CD4-positive, alpha-beta T cell (primary cell): ENCODE measurements at places on chromosomes 16 and 17.

GRCh38 chr16:17475104-17475503 is 4.3 kb upstream of the XYLT1 start:
- H3K36me3 ChIP-seq: no peaks in the 10 kb centered on the region
- H3K27me3 ChIP-seq: peaks cover under 1% of the 10 kb centered on the region
- DNase-seq: no peak
- H3K27ac ChIP-seq: no peak overlapping the region

- H3K4me1 ChIP-seq: peaks cover 8% of the 10 kb centered on the region
- DNase-seq: no peak
- H3K36me3 ChIP-seq: no peaks in the 10 kb centered on the region
- no peaks in the 10 kb centered on the region for H3K27me3 ChIP-seq
Measured at GRCh38 chr17:38442548-38442947, 14.3 kb downstream of the ARHGAP23 start.

GRCh38 chr17:39787041-39787440 is 49.3 kb downstream of the GRB7 start:
- H3K27ac ChIP-seq: no peak overlapping the region
- DNase-seq: no peak
- no peak overlapping the region for H3K4me3 ChIP-seq
- H3K36me3 ChIP-seq: peaks cover 60% of the 10 kb centered on the region

GRCh38 chr16:57689762-57690558 is 4.6 kb upstream of the DRC7 start:
- peak overlapping the region; percentile 4 for H3K4me3 ChIP-seq
- no peaks in the 10 kb centered on the region for H3K36me3 ChIP-seq
- H3K27ac ChIP-seq: no peak overlapping the region
- no peak for DNase-seq
- peaks cover 22% of the 10 kb centered on the region for H3K4me1 ChIP-seq
- H3K27me3 ChIP-seq: no peaks in the 10 kb centered on the region

DNA sequence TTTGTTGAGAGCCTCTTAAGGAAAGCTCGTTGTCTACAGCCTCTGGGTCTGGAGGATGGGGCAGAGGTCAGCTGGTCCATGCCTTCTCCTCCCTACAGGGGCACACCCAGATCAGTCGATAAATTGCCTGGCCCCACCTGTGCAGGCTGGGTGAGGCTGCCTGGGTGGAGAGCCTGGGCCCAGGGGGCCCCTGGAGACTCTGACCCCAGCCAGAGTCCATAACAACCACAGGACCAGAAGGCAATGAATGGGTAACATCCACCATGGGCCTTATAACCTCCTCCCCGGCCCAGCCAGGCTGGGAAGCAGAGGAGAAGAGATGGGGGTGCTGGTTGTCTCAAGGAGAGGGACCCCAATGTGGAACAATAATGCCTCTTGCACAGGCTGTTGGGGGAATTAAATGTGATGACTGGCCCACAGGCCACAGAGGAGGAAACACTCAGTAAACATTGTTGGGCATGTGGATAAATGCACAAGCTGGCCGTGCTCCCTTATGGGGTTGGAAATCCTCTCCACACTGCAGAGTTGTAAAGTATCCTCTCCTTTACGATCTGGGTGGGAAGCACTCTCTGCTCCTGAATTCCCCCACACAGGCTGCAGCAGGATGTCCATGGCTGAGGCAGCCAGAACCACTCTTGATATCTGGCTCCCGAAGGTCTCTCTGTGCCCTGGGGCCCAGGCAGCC is 56.7 kb upstream of the TOB1 start:
- H3K4me3 ChIP-seq: no peak overlapping the region
- peaks cover 50% of the 10 kb centered on the region for H3K4me1 ChIP-seq
- H3K36me3 ChIP-seq: no peaks in the 10 kb centered on the region
- DNase-seq: no peak

- H3K36me3 ChIP-seq: no peaks in the 10 kb centered on the region
- no peak for DNase-seq
- peaks cover 9% of the 10 kb centered on the region for H3K4me1 ChIP-seq
- H3K27me3 ChIP-seq: peaks cover 23% of the 10 kb centered on the region
- H3K27ac ChIP-seq: no peak overlapping the region
Measured at GRCh38 chr16:1107141-1107540, 11.1 kb upstream of the C1QTNF8 start.

DNA sequence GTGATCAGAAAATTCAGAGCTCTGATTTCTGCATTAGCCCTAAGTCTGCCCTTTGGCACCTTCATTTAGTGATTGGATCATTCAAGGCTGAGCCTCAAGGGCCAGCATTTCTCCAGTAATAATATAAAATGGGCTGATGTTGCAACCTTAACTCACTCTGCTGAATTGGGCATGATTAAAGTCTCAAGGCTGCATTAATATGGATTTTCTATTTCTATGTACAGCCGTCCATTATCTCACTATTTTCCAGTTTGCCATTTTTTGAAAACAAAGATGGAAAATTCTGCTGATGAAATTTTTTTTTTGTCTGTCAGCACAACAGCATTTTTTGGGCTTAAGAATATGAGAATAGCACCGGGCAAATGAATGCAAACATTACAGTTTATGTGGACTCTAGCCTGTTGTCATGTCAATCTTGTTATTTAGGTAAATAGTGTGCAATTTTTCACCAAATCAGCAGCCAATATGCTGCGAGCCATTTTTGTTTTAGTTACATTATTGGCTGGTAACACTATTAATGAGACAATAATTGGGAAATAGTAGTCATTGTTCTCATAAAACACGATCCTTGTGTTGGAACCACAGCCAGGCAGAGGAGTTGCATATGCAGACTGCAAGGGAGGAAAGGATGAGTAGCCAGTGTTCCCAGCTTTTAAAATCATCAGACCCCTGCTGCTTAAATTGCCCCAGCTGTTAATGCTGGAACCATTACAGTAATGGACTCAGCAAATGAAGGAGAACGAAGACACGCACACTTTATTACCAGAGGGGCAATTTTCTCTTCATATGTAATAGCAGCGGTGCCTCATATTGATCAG is 10.5 kb downstream of the FTO start:
- H3K4me1 ChIP-seq: no peaks in the 10 kb centered on the region
- no peak overlapping the region for H3K4me3 ChIP-seq
- DNase-seq: no peak
- H3K27me3 ChIP-seq: no peaks in the 10 kb centered on the region
- no peaks in the 10 kb centered on the region for H3K36me3 ChIP-seq

DNA sequence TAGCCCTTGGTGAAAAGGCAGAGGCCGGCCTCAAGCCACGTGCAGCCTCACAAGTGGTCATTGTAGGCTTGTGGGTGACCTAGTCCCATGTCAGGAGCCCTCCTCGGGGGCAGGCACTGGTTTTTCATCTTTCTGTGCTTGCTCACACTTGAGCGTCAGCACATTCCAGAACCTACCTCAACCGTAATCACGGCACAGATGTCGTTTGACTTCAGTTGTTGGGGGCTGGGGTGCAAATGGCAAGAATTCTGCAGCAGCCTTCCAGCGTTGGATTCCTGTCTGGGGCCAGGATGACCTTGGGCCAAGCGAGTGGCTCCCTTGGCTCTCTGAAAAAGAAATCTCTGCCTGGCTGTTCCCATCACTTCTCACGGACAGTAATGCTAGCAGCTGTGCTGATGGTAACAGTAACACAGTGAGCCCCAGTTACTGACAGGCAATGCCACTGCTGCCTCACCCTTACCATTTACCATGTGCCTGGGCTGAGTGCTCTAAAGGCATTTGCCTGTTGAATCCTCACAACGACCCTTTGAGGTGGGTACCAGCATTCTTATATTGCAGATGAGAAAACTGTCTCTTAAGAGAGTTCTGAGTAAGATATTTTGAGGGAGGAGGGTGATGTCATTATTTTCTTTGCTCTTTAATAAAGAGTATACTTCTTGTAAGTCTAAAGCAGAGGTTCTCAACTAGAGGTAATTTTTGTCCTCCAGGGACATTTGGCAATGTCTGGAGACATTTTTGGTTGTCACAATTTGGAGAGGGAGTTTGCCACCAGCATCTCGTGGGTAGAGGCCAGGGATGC is 46.5 kb downstream of the KSR1 start:
- no peak overlapping the region for H3K4me3 ChIP-seq
- no peaks in the 10 kb centered on the region for H3K36me3 ChIP-seq
- H3K27ac ChIP-seq: no peak overlapping the region
- no peak for DNase-seq
- no peaks in the 10 kb centered on the region for H3K4me1 ChIP-seq

DNA sequence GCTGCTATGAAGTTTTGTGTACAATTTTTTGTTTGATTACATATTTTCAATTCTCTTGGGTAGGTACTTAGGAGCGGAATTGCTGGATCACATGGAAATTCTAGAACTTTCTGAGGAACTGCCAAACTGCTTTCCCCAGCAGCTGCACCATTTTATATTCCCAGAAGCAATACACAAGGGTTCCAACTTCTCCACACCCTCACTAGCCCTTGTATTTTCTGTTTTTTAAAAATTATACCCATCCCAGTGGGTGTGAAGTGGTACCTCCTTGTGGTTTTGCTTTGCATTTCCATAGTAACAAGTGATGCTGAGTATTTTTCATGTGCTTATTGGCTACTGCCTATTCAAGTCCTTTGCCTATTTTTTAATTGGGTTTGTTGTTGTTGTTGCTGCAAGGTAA is 20.9 kb downstream of the NACA2 start:
- no peak overlapping the region for H3K4me3 ChIP-seq
- no peaks in the 10 kb centered on the region for H3K4me1 ChIP-seq
- no peak overlapping the region for H3K27ac ChIP-seq
- peak; percentile 17 for DNase-seq

DNA sequence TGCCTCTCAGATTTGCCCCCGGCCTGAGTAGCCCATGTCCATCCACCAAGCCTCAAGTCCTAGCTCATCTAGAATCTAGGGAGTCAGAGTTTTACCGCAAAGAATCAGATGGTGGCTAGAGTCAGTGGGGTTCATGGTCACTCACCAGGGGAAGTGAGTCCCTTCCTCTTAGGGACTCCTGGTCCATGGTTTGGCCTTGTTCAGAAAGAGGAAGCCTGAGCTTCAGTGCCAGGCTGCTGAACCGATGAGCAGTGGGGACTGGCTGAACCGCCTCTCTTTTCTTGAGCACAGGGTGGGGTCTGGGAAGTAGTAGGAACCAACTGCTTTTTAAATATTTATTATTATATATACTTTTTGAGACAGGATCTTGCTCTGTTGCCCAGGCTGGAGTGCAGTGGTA is 160.3 kb downstream of the NTN1 start:
- peaks cover 2% of the 10 kb centered on the region for H3K27me3 ChIP-seq
- no peaks in the 10 kb centered on the region for H3K36me3 ChIP-seq

DNA sequence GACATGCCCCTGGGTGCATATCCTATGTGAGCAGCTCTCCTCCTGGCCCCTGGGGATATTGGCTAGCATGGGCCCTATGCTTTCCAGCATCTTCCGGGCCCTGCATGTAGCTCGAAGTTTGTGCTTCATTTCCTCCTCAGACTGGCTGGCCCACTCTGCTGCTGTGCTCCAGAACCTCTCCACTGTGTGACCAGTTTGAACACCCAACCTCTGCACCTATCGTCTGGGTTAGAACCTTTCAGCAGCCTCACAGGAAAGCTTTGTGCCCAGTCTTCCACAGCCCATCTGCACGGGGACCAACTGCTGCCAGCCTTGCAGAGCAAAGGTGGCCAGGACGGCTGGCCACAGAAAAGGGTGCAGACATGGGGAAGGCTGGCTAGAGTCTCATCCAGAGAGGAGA is 10.2 kb upstream of the CLEC18B start:
- no peak for DNase-seq
- H3K36me3 ChIP-seq: no peaks in the 10 kb centered on the region
- no peaks in the 10 kb centered on the region for H3K27me3 ChIP-seq
- no peak overlapping the region for H3K27ac ChIP-seq
- H3K4me1 ChIP-seq: no peaks in the 10 kb centered on the region

- DNase-seq: no peak
- no peak overlapping the region for H3K4me3 ChIP-seq
- H3K4me1 ChIP-seq: peaks cover 24% of the 10 kb centered on the region
- H3K27ac ChIP-seq: no peak overlapping the region
- H3K36me3 ChIP-seq: peaks cover 90% of the 10 kb centered on the region
Measured at GRCh38 chr16:8920645-8921346, 38.6 kb downstream of the LITAFD start.

DNA sequence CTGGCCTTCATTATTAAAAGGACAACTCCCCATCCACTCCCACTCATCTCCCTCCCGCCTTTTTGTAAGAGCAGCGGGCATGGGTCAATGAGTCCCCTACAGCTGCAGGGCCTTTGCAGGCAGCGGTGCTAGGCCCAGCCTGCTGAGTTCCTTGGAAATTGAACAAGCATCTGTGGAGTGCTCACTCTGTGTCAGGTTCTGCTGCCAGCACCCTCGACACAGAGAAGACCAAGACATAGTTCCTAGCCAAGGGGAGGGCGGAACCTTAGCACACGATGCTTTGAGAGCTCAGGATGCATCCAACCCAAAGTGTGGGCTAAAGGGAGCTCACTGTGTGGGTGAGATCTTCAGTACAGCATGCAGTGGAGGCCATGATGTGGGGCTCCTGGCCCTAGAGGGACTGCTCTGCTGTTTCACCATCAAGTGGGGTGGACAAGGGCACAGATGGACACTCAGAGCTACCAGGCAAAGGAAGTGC is 27.6 kb downstream of the RMI2 start:
- H3K4me3 ChIP-seq: no peak overlapping the region
- DNase-seq: no peak
- no peak overlapping the region for H3K27ac ChIP-seq
- no peaks in the 10 kb centered on the region for H3K27me3 ChIP-seq

GRCh38 chr17:64084086-64084939 is 45.6 kb downstream of the ERN1 start:
- DNase-seq: no peak
- H3K27ac ChIP-seq: peak overlapping the region; percentile 67
- H3K27me3 ChIP-seq: no peaks in the 10 kb centered on the region
- H3K4me3 ChIP-seq: no peak overlapping the region
- peaks cover 15% of the 10 kb centered on the region for H3K36me3 ChIP-seq

DNA sequence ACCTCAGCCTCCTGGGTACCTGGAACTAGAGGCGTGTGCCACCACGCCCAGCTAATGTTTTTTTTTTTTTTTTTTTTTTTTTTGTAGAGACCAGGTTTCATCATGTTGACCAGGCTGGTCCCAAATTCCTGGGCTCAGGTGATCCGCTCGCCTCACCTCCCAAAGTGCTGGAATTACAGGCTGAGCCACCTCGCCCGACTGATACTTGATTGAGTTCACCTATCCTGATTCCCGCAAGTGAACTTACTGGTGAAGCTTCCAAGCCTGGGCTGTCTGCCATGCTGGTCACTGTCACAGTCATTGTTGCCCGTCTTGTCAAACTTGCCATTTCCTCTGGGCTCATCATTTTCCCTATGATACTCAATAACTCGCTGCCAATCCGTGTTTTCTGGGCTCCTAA is 71.1 kb upstream of the MTMR4 start:
- H3K36me3 ChIP-seq: no peaks in the 10 kb centered on the region
- no peak for DNase-seq
- H3K4me3 ChIP-seq: no peak overlapping the region
- no peaks in the 10 kb centered on the region for H3K27me3 ChIP-seq
- H3K4me1 ChIP-seq: peaks cover 5% of the 10 kb centered on the region
- no peak overlapping the region for H3K27ac ChIP-seq

DNA sequence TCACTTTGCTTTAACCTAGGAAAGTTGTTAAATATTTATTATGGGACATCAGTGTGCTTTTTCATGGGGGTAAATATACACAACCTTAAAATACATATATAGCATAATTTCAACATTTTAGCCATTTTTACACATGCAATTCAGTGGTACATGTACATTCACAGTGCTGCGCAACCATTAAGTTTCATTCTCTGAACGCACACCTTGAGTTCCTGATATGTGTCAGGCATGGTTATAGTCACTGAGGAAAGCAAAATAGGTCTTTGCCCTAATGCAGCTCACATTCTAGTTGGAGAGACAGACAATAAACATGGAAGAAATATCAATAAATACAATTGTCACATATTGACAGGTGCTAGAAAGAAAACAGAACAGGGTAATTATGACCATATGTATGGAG is 12.8 kb upstream of the CNEP1R1 start:
- no peak overlapping the region for H3K4me3 ChIP-seq
- no peaks in the 10 kb centered on the region for H3K4me1 ChIP-seq
- no peak overlapping the region for H3K27ac ChIP-seq
- no peak for DNase-seq
- H3K27me3 ChIP-seq: no peaks in the 10 kb centered on the region
